ENCODE measurements at places on chromosomes 11 and 22.
A peak's percentile ranks its signal among the peaks of the same experiment; 100 is the strongest.

- no peak for DNase-seq
Observed at GRCh38 chr11:83471831-83472727, 185.9 kb upstream of the CCDC90B start.

DNA sequence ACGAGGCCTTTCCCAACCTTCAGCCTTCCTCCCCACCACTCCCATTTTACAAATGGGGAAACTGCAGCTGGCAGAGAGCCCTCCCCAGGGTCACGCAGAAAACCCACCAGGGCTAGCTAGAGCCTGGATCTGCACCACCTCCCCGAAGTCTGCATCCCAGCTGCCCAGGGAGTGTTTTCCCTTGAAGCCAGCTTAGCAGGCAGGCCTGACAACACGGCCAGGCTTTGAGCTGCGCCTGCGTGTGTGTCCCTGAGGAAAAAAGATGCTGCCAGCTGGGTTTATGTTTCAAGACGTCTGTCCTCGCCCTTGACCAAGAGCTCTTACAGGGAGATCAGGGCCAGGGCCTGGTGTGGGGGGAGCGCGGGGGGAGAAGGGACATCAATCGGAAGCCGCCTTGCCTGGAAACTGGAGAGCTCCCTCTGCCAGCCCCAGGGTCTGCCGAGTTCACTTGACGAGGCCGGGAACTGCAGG is 20.3 kb downstream of the WNT11 start:
- no peak for DNase-seq

DNA sequence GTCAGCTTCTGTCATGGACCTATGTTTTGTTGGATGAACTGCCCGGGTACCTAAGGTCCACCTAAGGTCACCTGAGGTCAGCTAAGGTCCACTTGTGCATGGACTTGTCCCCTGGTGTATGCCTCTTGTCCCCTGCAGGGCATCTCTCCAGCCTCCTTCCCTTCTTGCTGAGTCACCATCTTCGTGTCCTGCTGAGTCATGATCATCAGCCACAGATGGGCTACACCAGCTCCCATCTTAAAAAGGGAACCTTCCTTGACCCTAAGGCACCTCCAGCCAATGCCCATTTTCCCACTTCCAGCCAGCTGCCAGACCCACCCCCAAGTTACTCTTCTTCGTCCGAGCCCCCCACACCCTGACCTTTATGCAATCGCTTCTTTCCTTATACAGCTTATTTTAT is 544.9 kb downstream of the TBC1D22A start:
- DNase-seq, result no peak

GRCh38 chr11:75557666-75558494 is 4.2 kb upstream of the SERPINH1 start:
- no peak for DNase-seq

GRCh38 chr11:58513747-58514367 is 6.0 kb upstream of the OR5B21 start:
- peak; percentile 67 for DNase-seq

- DNase-seq, result no peak
Observed at GRCh38 chr11:2737866-2738265, 38.1 kb upstream of the KCNQ1OT1 start.

DNA sequence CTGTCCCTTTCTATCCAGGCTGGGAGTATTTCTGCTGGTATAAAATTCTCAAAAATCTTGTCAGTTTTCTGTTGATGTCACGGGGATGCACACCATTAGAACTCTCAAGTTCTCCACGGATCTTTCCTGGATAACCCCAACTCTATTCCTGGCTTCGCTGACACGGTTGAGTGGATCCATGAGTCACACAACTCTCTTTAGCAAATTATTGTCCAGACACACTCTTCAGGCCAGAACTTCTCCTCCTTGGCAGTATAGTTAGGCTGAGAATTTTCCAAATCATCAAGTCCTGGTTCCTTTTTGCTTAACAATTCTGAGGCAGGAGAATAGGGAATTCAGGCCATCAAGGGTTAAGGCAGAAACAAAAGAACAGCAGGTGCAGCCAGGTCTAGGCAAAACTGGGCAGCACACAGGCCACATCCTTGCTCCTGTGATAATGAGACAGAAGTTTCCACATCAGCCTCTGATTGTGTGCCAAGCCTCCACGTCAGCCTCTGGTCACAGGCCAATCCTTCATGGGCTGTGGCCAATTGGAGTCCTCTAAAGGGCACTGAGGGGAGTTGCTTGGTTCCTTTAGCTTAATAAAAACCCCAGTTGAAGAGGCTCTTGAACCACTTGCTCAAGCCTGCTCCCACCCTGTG is 5.7 kb upstream of the ACAT1 start:
- no peak for DNase-seq
